Prostate gland (tissue), 2 donors: ENCODE measurements at places on chromosomes 6 and 20. TPM values are rescaled to one million over a fixed set of nuclear protein-coding genes. Genes with fewer than 3 reads are reported as not detected.

The ZSCAN12 gene
- total RNA-seq = 5.9 TPM

The SLC16A10 gene
- total RNA-seq = 12.5 TPM

The SEL1L2 gene
- 0.28 TPM for total RNA-seq

The RAET1L gene
- total RNA-seq = not detected

DNA sequence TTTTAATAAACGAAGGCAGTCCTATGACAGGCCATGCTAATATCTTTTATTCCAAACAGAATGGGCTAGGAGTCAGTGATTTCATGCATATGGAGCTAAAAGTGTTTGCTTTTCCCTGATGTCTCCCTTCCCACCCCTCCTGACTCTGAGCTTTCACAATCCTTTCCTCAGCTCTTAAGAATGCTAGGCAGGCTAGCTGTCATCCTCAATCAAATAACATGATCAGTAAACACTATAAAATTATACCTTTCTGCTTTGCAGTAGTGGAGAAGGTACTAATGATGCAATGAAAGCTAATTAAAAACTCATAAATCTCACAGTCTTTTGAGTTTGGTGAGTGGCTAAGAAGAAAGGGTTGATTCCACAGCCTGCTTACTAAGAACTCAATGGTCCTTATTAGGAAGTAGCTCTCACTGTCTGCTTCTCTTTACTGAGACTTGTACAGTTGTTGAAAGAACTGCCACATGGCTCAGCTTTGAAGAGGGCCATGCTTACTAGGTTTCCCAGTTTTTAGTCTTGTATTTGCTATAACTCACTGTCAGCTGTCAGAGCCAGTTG is 250.9 kb upstream of the JAG1 start:
- DNase-seq = no peak

DNA sequence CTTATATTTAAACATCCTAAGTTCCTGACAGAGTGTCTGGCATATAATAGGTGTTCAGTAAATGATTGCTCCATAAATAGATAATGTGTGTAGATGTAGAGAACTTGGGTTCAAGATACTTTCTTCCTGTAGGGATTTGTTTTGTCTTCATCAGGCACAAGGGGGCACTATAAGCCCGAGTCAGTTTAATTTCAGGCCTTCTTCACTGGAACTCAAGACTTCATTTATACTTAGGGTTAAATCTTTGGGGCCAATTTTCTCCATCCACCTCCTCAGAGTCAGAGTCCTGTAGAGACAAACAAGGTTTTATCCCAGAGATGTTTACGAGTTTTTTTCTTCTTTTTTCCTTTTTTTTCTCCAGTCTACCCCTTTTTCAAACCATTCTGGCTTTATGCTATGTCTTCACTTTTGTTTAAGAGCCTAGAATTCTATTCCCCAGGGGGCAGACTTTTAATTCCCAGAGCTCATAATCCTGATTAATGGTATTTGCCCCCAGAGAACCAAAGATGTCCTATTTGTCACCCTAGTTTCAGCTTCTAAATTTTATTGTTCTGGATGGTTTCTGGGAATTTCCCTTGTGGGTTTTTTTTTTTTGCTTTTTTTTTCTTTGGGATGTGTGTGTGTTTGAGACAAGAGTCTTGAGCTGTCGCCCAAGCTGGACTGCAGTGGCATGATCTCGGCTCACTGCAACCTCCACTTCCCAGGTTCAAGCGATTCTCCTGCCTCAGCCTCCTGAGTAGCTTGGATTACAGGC is 88.4 kb downstream of the HFE start:
- no peak for DNase-seq

GRCh38 chr6:89974834-89975233 is 80.6 kb downstream of the GJA10 start:
- no peak for DNase-seq

- peak; percentile 42 for DNase-seq
These were observed 24.4 kb downstream of the CNBD2 start for GRCh38 chr20:35992713-35993335.

DNA sequence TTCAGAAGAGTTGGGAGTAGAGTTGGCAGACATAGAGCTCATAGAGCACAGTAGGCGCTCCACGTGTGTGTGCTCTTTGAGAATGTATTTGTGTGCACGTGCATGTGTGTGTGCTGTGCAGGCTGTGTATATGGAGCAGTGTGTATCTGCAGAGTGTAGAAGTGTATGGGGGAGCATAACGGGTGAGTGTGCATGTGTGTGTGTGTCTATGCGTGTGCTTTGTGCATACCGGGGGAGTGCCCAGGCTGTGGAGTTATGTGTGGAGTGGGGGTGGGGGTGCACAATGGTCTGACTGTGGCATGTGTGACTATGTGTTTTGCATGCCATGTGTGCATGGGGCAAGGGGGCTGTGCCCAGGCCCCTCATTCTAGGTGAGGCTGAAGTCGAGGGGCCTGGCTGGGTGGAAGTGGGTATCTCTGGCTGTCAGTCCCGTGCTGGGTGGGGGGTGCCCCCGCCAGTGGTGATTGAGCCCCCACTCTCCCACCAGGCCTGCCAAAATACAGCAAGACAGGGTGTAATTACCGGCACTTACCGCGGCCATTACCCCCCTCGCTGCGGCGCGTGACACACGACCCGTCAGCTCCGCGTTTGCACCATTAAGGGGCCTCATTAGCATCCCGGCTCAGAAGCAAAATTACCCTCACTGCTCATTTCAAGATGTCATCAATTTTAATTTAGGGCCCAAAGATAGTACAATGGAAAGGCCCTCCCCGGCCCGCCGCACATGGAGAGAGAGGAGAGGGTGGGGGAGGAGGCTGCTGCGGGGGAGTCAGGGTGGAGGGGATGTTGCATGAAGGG is 39.1 kb downstream of the MDFI start:
- no peak for DNase-seq

The IFNGR1 gene
- total RNA-seq = 93.7 TPM

DNA sequence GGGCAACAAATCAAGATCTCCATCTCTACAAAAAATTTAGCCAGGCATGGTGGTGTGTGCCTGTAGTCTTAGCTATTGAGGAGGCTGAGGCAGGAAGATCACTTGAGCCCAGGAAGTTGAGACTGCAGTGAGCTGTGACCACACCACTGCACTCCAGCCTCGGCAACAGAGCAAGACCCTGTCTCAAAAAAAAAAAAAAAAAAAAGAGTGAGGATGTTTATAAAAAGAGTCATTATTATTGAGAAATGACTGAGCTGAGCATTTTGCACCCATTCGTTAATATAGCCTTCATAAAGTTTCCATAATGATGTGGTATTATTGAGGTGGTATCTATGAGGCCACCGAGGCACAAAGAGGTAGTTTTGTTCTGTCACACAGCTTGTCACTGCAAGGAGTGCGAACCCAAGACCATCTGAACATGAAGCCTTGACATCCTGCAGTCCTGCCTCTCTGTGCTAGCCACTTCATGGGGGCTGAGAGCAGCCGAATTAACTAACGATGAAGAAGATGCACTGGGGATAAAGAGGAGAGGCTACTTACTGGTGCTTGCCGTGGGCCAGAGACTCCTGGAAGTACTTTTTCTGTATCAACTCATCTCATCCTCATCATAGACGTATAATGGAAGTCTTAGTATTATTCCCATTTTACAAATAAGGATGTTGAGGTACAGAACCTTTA is 175.5 kb downstream of the BCAS1 start:
- no peak for DNase-seq

DNA sequence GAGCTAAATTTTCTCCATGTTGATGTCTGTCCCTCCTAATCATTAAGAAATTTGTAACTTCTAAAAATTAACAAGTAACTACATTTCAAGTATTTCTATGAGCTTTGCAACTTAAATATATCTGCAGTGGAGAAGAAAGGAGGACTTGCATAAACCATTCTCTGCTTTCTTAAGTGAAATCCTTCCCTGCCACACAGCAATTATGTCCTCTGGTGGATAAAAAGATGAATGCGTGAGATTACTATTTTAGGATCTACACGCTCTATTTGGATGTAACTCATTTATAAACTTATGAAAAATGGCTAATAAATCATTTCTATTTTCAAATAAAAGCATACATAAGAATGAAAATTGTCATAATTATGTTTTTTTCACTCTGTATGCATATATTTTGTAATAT is 338.0 kb upstream of the PTCHD4 start:
- DNase-seq = no peak

DNA sequence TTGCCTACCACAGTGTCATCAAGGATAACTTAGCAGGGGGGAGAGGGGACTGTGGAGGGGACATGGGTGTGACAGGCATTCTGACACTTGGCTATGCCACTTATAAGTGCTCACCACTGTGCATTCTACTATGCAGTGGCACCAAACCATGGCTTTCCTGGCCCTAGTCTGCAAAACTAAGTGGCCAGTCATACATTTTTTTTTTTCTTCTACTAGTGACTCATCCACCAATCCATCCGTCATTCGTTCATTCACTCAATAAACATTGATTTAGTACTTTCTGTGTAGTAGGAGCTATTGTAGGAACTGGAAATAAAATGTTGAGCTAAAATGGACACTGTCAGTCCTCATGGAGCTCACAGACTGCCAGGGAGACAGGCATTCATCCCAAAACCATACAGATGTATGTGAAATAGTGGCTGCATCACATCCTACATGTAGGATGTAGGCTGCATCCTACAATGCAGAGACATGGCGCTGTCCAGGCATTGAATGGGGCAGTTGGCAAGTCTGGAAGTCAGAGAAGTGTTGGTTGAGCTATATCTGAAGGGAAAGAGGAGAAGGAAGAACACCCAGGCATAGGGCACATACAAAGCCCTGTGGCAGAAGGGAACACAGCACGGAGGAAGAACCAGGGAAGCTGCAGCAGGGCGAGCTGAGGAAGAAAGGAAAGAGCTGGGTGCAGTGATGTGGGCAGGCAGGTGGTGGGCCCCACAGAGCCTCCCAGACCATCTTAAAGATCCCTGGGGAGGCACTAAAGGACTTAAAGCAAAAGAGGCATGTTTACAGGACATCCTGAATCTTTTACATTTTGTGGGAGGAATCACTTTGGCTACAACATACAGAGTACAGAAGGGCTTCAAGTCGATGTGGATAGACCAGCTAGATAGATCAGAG is 224.4 kb downstream of the UST start:
- DNase-seq = no peak

The ADAM33 gene
- total RNA-seq = 38.3 TPM

- peak; percentile 65 for DNase-seq
These were observed 17.5 kb upstream of the TRAF3IP2 start for GRCh38 chr6:111623046-111623718.

The MYCT1 gene
- 5.0 TPM for total RNA-seq

The SAMD10 gene
- total RNA-seq = 6.0 TPM

The ENPP3 gene
- total RNA-seq = 25.0 TPM
